ENCODE measurements at places on chromosomes 7 and 10. TPM values are rescaled to one million over a fixed set of nuclear protein-coding genes. Genes with fewer than 3 reads are reported as not detected.

GRCh38 chr10:61257136-61257535, 196.0 kb downstream of the TMEM26 start:
- no peak for DNase-seq

DNA sequence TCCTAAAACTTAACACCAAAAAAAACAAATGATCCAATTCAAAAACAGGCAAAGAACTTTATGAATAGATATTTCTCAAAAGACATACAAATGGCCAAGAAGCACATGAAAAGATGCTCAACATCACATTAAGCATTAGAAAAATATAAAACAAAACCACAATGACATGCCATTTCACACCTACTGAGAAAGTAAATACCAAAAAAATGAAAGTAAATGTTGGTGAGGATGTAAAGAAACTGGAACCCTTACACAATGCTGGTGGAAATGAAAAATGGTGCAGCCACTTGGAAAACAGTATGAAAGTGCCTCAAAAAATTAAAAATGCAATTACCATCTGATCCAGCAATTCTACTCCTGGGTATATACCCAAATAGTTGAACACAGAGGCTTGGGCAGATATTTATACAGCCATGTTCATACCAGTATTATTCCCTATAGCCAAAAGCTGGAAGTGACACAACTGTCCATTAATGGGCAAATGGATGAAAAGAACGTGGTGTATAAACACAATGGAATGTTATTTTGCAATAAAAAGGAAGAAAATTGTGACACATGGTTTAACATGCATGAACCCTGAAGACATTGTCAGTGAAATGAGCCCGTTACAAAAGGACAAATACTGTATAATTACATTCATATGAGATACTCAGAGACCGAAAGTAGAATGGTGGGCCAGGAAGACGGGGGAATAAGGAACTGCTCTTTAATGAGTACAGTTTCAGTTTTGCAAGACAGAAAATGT, 89.0 kb downstream of the JMJD1C start:
- DNase-seq = no peak

GRCh38 chr10:114538181-114538906, 119.7 kb downstream of the ABLIM1 start:
- no peak for DNase-seq

- DNase-seq = no peak
Observed at GRCh38 chr10:33497338-33497737, 162.9 kb upstream of the NRP1 start.

- DNase-seq = no peak
Observed at GRCh38 chr10:29719281-29719675, 84.5 kb upstream of the SVIL start.

DNA sequence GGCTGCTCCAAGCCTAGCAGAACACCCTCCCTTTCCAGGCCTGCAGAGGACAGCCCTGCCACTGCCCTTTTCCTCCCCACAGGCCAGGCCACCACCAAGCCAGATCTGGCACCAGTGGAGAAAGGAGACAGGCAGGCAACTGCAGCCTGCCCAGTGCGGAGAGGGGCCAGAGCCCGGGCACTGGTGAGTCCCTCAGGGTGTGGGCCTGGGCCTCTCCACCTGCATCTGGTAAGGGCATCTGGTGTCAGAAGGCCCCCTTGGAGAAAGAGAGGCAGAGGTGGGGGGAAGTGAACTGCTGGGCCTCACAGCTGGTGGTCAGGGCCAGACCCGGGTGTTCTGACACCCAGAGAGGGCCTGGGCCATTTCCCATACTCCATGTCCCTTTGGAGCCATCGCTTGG, 27.9 kb downstream of the ZNF783 start:
- no peak for DNase-seq

- no peak for DNase-seq
Observed at GRCh38 chr10:92801978-92802872, 46.1 kb upstream of the EXOC6 start.

DNA sequence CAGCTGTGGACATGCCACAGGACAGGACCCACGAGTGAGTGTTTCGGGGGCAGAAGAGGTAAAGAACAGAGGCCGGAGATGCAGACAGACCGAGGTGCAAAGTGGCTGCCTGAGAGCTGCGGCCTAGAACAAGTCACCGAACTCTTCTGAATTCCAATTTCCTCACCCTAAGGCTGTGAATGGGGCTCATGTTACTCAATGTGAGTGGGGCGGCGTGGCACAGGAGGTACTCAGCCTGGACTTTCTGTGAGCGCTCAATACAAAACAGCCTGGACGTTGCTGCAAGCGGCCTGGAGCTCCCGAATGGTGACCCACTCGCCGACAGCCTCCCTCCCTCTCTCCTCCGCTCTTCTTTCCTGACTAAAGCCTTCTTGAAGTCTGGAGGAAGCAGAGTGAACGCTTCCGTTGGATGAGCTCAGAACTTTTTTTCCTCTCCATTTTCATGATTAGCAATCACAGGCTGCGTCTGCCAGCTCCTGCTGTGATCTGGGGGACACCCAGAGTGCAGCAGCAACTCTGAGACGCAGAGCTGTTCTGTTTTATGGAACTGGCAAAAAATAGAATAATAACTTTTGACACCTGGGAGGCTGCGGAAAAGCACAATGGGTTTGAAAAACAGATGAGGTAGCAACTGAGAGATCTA, 108.5 kb downstream of the PTPRN2 start:
- DNase-seq = no peak

DNA sequence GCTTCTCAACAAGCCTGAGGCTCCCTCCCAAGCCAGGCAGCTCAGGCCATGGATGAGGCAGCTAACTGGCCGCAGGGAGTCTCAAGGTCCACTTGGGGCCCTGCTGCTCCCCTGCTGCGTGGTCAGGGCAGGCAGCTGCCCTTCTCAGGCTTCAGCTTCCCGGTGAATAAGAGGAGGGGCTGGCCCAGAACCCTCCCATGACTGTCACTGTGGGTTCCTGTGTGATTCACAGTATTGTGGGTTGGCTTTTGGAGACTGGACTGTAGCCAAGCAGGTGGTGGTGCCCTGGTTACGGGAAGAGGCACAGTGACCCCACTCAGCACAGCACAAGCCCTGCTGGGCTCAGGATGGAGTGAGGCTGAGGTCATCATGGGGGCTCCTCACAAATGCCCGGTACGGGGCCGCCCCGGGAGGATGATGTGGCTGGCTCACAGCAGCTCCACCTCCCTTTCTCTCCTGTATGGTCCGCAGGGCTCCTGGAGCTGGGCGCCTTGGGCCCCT, 189.8 kb downstream of the HECW1 start:
- no peak for DNase-seq

GRCh38 chr7:143299840-143300239, 11.7 kb downstream of the CASP2 start:
- peak; percentile 32 for DNase-seq

DNA sequence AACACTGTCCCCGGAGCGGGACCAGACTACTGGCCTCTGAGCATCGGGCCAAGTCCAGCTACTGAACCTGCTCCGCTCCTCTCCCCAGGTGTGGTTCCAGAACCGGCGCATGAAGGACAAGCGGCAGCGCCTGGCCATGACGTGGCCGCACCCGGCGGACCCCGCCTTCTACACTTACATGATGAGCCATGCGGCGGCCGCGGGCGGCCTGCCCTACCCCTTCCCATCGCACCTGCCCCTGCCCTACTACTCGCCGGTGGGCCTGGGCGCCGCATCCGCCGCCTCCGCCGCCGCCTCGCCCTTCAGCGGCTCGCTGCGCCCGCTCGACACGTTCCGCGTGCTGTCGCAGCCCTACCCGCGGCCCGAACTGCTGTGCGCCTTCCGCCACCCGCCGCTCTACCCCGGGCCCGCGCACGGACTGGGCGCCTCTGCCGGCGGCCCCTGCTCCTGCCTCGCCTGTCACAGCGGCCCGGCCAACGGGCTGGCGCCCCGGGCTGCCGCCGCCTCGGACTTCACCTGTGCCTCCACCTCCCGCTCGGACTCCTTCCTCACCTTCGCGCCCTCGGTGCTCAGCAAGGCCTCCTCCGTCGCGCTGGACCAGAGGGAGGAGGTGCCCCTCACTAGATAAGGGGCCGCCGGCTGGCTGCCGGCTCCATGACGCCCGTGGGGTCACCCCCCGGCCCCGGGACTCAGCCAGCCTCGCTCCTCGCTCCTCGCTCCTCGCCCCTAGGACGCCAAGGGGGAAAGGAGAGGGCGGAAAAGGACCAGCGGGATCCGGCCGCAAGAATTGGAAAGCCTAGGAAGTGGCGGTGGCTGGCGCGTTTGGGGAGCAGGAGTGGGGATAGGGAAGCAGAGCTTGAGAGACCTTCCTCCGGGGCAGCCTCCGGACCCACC, 3.4 kb downstream of the EVX1 start:
- no peak for DNase-seq

- peak; percentile 10 for DNase-seq
Observed at GRCh38 chr10:103917302-103918052, 507 bp downstream of the STN1 start.

DNA sequence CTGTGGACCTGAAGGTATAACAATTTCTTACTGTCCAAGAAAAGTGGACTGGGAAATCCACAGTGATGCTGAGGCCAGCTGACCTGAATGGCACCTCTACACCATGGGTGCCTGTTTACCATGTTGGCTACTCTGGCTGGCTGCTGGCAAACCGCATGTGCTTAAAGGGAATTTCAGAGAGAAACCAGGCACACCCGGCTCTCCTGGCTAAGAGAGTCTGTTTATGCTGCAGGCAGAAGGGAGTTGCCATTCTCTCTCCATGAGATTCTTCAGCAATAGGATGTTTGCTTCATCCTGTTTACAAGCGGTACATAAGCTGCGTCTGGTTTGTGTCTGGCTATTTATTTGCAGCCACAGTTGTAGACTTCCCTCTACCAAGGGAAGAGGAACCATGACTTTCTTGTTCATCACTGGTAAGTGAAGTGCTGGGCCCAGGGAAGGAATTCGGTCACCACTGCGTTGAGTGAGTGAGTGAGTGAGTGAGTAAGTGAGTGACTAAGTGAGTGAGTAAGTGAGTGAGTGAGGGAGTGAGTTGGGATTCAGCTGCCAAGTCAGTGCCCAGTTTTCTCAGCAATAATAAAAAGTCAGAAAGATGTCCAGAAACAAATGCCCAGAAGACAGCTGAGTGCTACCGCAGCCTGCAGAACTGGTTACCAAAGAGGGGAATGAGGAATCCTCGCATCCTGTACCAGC, 90.4 kb downstream of the COBL start:
- DNase-seq = no peak

DNA sequence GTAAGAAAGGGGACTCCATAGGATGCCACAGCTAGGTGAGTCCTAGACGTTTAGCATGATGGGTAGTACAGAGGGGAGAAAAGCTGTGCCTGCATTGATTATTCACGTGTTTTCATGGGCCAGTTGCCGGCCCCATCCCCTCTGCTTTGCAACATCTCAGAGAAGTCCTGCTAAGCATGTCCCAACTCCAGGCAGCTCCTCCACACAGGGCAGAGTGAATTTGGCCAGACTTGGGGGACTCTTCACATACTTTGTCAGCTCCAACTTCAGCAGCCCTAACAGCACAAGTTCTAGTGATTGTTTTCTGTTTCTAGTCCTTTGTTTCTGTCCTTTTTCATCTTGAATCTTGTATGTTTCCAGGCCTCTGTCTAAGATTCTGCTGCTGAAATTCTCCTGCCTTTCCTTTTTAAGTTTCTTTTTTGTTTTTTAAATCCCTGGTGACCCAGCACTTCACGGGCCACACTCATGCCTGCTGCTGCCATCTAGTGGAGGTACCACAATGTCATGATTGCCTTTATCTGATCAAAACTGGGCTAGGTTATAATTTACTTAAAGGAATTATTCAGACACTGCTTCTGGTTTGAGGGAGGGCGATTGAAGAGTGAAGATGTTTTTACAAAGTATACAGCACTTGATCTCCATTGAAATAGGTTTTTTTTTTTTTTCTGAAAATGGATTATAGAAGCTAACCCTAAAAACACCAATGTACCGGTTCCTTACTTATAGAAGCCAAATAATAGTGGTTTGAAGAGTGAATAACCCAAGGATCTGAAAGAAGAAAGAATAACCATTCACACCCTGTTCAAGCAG, 276.9 kb downstream of the CSTF2T start:
- peak; percentile 54 for DNase-seq

DNA sequence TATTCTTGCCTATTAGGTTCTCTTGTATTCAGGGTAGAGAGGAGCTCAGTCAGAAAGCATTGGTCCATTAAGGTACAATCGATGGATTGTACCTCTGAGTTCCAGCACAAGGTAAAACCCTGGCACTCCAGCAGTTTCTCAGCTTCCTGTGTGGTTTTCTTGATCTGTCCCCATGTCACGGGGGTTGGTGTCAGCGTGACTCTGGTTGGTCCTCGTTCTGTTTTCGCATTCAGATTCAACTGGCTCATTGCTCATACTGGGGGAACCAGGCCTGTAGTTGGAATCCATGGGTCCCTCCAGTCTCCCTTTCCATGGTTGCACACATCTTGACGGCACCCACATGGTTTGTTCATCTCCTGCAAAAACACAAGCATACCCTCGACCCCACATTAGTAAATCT, 32.7 kb upstream of the RASGEF1A start:
- no peak for DNase-seq

GRCh38 chr7:2405201-2405600, 1.8 kb downstream of the CHST12 start:
- no peak for DNase-seq

DNA sequence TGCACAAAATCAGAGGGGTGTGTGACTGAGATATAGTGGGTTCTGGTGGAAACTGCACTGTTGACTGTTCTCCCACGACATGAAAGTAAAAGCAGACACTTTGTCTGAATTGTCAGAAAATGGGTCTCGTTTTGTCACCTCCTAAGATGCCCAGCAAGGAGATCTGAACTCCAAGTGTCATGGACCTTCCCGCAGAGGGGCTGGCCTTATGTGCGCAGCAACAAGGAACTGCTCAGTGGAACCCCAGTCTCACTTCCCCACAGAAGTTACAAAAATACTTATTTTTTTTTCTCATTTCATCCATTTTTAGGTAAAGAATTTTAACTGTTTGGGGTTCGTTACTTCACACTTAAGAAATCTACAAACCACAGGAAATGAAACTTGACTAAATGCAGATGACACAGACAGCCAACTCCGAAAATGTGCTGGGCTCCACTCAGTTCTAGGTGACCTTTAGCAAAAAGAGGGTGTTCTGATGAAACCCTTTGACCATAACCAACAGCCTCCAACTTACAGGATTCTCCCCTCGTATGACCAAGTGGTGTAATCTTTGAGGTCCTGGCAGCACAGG, 115.0 kb downstream of the FAM107B start:
- no peak for DNase-seq

DNA sequence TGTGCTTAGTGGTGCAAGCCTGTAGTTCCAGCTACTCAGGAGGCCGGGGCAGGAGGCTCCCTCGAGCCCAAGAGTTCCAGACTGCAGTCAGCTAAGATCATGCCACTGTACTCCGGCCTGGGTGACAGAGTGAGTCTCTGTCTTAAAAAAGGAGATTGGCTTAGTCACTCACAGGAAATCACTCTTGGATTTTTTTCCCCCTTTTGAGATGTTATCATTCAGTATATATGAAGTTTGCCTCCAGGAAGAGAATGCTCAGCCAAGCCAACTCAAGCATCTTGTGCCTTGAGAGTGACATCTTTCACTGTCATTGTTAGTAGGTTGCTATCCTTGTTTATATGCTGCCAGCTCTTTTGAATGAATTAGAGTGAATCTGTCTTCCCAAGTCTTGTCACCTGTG, 28.0 kb downstream of the NIPSNAP2 start:
- DNase-seq = no peak

The TMEM176A gene
- 2.0 TPM for total RNA-seq

The CUTC gene
- total RNA-seq = 17.9 TPM

The CYCS gene
- total RNA-seq = 113 TPM
